ENCODE measurements at places on chromosomes 2 and 18.
A peak's percentile ranks its signal among the peaks of the same experiment; 100 is the strongest.

DNA sequence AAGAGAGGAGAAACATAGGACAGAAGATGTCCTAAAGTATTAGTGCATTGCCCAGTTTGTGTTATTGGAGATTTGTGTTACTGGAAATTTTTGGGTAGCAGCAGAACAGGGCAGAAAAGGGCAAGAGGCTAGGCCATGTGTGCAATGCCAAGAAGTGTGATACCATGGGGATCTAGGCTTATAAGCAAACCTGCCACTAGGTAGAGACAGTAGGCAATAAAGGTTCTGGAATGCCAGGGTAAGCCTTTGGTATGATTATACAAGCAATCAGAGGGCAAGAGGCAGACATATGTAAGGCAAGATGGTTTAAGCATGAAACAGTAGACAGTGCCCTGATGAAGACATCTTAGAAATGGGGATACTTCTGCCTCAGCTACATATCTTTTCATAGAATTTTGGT is 12.3 kb upstream of the CERS6 start:
- no peak for DNase-seq

GRCh38 chr2:170878505-170878904 is 50.5 kb upstream of the GORASP2 start:
- no peak for DNase-seq

- DNase-seq = no peak
Observed at GRCh38 chr2:174512345-174512744, 25.5 kb upstream of the GPR155 start.

GRCh38 chr2:64646007-64646880 is 7.5 kb downstream of the SERTAD2 start:
- peak; percentile 66 for DNase-seq

- DNase-seq = no peak
Observed at GRCh38 chr2:8462899-8463648, 218.8 kb upstream of the ID2 start.

GRCh38 chr2:118386641-118387302 is 298.5 kb downstream of the INSIG2 start:
- DNase-seq = peak; percentile 91

GRCh38 chr2:68248361-68248760 is 4.0 kb downstream of the PPP3R1 start:
- no peak for DNase-seq

DNA sequence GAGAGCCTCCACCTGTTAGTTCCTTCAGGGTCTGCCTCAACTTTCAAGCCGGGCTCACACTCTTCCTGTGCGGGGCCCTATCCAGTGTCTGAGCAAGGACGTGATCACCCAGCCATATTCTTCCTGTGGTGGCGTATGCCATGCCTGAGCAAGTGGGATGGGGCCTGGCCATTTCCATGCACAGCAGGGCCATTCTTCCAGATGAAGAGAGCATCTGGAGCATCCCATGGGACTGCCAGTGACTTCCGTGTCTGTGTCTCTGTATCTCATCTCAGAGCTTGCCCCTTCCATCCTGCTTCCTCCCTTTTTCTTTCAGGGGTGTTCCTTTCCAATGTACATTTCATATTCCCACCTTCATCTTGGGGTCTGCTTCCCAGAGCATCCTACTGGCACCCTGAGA is 20.2 kb downstream of the SCG2 start:
- no peak for DNase-seq

DNA sequence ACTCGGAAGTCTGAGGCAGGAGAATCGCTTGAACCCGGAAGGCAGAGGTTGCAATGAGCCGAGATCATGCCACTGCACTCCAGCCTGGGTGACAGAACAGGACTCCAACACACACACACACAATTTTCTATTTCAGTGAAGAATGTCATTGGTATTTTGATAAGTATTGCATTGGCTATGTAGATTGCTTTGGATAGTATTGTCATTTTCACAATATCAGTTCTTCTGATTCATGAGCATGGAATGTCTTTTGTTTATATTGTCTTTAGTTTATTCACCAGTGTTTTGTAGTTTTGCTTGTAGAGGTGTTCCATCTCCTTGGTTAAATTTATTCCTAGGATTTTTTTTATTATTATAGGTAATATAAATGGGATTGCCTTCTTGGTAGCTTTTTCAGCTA is 693.4 kb upstream of the SYT4 start:
- DNase-seq = peak; percentile 74

- peak; percentile 59 for DNase-seq
Observed at GRCh38 chr18:46407486-46408166, 249.4 kb downstream of the LOXHD1 start.

DNA sequence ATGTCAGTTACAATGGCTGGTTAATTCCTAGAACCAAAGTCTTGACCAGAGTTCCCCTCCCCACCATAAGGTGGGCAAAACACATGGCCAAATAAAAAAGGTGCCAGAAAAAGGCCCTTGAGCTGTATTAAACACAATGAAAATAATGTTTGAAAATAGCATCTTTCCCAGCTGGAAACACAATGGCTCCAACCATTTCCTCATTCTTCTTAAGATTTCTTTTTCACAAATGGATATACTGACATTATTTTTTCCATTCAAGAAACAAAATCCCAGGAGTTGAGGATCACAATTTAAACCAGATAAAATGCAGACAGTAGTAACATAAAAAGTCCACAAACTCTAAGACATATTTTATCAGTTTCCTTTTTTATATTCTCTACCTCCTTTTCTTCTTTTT is 143.8 kb downstream of the EXOC6B start:
- no peak for DNase-seq

GRCh38 chr18:22398464-22398863 is 19.3 kb downstream of the CTAGE1 start:
- DNase-seq = no peak

DNA sequence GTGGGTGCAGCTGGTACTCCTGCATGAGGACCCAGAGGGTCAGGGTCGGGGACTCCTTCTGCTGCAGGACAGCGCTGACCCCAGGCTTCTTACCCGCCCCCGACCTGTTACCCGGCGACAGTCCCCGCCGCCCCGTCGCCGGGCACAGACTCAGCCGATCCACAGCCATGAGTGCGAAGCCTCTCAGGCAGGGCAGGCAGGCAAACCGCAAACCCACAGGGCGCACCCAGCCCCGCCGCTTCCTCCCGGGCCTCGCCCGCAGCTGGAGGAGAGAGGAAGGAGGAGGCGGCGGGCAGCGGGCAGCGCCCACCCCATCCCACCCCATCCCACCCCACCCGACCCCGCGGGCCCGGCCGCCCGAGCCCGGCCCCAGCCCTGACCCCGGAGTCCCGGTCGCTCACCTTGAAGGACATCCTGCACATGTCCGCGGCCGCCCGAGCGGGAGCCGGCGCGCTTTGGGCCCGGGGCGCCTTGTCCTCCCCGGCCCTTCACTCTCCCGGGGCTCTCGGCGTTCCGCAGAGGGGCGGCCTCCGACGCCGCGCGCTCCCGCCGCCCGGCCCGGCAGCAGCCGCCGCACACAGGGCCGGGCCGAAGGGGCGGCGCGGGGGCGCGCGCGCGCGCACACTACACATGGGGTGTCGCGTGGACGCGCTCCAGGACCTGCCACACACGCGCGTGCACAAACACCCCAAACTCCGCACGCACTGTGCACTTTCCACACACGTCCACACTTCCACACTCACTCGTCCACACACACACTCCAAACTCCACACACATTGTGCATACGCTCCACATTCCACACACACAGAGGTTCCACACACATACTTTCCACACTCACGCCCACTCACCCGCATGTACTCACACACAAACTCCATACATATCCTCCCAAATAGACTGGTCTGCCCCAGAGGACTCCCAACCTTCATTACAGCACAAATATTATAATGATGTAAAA is at the start of gene ANKRD29:
Gene ANKRD29 (minus strand): TSS at position 603 of the 955 bp plus-strand sequence. CDS start 181 bp downstream, at position 422.
- peak; percentile 45 for DNase-seq

DNA sequence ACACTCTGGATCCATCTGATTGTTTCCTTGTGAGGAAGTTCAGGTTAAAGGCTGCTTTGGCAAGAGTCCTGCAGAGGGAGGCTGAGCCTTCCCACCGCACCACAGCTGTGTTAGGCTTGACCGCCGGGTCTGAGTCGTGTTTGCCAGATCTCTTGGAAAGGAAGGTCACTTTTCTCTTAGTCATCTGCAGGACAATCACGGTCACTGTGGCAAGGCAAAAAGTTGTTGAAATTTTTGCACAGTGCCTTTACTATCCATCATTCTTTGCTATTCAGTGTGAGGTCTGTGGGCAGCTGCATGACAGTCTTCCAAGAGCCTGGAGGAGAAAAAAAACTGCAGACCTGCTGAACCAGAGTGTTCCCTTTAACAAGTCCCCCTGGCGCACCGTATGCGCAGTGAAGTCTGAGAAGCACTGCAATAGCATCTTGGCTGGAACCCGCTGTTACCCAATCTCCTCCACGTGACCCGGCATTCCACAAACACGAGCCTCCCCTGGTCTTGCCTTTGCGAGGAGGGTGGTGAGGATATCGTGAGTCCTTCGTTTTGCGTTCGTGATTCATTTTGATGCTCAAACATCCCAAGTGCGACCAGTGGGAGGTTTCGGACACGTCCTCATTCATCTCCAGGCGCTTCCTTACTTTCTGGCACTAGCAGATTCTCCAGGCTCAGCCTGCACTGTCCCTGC is 23.0 kb downstream of the BIN1 start:
- DNase-seq = peak; percentile 56

- DNase-seq = peak; percentile 88
Observed at GRCh38 chr2:33160191-33160590, 213.4 kb downstream of the LTBP1 start.

GRCh38 chr2:239724851-239725550 is 300.1 kb downstream of the NDUFA10 start:
- no peak for DNase-seq

DNA sequence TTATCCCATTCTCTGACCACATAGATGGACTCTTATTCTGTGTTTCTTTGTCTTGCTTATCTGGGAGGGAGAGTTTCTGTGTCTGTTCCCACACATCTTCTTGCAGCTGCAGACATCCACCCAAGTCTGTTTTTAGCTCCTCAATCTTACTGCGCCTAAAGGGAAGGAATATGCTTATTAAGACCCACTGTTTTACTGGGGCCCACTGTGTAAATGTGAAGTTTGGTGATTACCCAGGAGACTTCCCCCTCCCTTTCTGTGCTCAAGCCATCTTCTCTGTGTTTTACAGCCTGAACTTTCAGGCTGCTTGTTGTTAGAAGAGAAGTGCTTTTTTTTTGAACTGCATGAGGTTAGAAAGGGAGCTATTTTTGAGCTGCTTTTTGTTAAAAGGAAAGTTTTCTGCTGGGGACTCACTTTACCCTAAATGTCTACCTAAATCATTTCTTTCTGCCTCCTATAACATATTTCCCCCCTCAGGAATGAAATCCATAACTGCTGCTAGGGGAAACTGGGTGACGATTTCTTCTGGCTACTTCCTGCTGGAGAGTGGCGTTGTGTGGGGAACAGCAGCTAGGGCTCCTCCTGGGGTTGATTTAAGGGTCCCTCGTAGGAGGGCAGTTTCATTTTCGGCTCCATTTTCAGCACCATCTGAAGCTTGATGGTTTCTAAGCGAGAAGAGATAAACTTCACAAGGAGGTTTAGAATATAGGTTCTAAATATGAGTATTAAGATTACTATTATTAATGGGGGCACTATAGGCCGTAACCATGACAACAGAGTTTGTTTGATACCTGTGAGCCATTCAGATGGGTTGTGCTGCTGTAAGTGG is 39.5 kb upstream of the GMCL1 start:
- peak; percentile 48 for DNase-seq

- no peak for DNase-seq
Observed at GRCh38 chr2:46309052-46309953, 12.1 kb downstream of the EPAS1 start.

DNA sequence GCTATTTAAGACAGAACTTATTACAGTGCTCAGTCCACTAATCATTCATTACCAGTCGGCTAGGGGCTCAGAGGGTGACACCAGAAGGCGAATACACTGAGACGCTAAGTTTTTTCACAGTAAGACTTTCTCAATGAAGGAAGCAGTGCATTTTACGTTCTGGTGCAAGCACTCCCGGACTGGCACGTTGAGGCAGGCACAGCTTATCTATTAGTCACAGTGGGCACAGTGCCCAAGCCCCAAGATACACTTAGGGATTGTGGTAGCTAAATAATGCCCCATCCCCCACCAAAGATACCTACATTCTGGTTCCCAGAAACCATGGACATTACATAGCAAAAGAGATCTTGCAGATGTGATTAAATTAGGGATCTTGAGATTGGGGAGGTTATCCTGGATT is 32.6 kb upstream of the BCL11A start:
- no peak for DNase-seq

- DNase-seq = no peak
Observed at GRCh38 chr2:241256168-241256545, 59.3 kb downstream of the HDLBP start.

GRCh38 chr2:189880832-189881492 is 96.7 kb downstream of the PMS1 start:
- no peak for DNase-seq

- no peak for DNase-seq
Observed at GRCh38 chr2:133509777-133510176, 58.5 kb downstream of the NCKAP5 start.

DNA sequence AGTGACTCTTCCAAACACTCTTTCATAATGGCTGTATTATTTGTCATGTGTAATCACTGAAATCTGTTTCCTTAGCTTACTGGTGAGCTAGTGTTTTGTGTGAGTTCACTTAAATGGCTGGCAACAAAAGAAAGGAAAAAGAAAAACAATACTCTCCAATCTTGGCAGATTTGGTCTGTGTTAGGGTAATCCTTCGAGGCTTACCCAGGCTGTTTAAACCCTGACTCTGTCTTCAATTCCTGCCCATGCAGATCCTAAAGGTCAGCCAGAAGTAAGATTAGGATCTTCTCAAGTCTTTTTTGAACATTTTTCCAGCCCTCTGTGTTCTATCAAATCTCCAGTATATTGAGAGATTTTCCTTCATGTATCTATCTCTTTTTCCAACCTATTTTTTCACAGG is 85.3 kb downstream of the CCDC178 start:
- peak; percentile 9 for DNase-seq

DNA sequence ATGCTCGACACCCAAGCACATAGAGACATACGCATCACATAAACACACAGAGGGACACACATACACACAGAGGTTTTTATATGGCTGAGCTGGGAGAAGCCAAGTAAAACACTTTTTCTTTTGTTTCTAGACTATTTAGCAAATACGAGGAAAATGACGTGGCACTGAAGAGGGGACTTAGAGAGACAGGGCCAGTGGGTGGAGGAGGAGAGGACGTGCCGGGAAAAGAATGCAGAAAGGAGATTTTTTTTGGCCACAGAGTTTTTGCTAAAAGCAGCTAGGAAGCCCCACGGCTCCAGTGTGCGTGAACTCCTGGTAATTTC is 168.5 kb upstream of the KLF7 start:
- no peak for DNase-seq

- DNase-seq = no peak
Observed at GRCh38 chr2:102000813-102001766, 9.3 kb downstream of the IL1R2 start.

- DNase-seq = no peak
Observed at GRCh38 chr2:138061961-138062360, 97.7 kb downstream of the HNMT start.

GRCh38 chr2:196376984-196377877 is 205.9 kb upstream of the STK17B start:
- DNase-seq = peak; percentile 77

Measured in fibroblast of skin of back (primary cell).